Ureter (tissue), 1 donor: ENCODE measurements at places on chromosomes 4 and X. TPM values are rescaled to one million over a fixed set of nuclear protein-coding genes. Genes with fewer than 3 reads are reported as not detected.

DNA sequence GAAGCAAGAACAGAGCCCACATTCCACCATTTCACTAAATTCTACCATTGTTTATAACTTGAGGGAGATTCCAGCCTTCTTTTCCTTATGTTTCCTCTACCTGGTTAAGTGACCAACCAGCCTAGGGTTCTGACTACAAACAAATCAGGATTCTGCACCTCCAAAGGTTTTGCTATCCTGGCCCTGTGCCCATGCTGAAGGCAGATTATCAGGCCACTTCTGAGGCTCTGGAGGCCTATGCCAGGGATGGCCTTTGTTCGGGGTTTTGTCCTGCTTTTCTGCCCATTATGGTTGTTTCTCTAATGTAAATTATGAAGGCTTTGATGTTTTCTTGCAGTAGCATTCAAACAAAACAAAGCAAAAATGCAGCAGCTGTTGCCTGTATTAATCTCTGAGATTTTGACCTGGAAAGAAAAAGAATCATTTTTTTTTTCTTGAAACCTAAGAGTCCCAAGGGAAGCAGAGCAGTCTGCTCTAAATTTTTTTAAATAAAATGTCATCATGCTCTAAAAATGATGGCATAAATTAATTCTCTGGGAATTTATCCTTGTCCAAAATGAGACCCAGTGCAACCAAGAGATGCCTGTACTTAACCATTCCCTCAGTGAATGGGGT is 55.6 kb downstream of the RNF150 start:
- no peak for DNase-seq

SHROOM3 gene
- 35.5 TPM for total RNA-seq

GRCh38 chrX:41963348-41963747 is 40.0 kb upstream of the CASK start:
- DNase-seq, result no peak

DNA sequence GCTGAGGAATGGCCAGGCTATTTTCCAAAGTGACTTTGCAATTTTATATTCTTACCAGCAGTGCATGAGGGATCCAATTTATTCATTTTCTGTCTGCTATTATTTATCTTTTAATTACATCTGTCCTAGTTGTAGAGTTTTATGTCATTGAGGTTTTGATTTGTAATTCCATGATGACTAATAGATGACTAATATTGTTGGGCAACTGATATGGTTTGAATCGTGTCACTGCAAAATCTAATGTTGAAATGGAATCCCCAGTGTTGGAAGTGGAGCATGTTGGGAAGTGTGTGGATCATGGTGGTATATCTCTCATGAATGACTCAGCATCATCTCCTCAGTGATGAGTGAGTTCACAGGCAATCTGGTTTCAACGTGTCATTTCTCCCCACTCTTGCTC is 201.5 kb downstream of the TBX22 start:
- no peak for DNase-seq

GRCh38 chrX:13471269-13471668 is 98.1 kb upstream of the EGFL6 start:
- DNase-seq, result no peak

CFAP299 gene
- total RNA-seq, result not detected

ZDHHC9 gene
- 34.3 TPM for total RNA-seq

HELQ gene
- total RNA-seq, result 15.9 TPM
